Epithelial cell of prostate (primary cell): ENCODE measurements at places on chromosomes 2 and 18.

GRCh38 chr2:215705771-215706361 lies 270.0 kb upstream of the FN1 start:
- no peak for DNase-seq

GRCh38 chr2:47297767-47298425 lies 105.1 kb upstream of the MSH2 start:
- DNase-seq: no peak

DNA sequence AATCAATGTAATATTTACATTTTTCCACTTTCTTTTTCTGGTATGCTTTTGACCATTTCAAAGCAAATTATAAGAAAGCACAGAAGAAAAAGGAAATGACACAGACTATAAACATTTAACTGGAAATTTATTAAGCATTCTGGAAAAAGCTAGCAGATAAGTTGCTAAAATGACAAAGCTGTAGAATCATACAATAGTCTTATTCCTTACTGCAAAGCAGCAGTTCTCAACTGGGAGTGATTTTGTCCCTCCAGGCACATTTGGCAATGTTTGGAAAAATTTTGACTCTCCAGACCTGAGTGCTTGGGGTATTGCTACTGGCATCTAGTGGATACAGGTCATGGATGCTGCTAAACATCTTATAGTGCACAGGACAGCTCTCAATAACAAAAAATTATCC lies 75.1 kb downstream of the MBD5 start:
- DNase-seq: no peak

GRCh38 chr2:172106108-172106961 lies 3.6 kb upstream of the DLX2 start:
- DNase-seq: no peak

- no peak for DNase-seq
Measured at GRCh38 chr2:221323513-221323912, 248.6 kb downstream of the EPHA4 start.

DNA sequence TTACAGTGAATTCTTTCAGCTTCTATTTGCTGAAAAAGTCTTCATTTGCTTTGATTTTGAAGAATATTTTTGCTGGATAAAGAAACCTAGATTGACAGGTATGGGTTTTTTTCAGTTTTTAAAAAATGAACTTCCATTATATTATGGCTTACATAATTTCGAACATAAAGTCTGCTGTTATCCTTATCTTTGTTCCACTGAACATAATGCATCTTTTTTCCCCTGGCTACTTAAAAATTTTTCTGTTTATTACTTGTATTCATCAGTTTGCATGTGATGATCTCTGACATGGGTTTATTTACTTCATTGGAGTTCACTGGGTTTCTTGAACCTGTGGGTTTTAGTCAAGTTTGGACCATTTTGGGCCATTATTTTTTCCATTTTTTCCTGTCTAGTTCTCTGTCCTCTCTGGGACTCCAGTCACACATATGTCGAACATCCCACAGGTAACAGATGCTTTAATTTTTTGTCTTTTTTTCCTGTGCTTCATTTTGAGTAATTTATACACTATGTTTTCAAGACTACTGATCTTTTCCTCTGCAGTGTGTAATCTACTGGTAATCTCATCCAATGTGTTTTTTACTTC lies 33.1 kb downstream of the SEC11C start:
- no peak for DNase-seq

GRCh38 chr2:136247204-136247950 lies 129.4 kb upstream of the CXCR4 start:
- no peak for DNase-seq

DNA sequence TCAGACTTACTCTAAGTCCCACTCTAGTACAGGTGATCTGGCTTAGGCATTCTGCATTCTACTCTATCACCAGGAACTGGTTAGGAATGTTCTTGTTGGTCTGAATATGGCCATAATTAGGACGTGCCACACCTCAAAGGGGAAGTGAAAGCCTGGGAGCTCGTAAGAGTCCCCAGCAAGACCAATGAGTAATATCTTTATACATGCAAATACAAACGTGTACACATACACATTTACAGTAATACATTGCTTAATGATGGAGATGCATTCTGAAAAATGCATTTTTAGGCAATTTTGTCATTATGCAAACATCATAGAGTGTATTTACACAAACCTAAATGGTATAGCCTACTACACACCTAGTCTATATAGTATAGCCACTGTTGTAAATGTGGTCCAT lies 19.5 kb upstream of the ERCC3 start:
- DNase-seq: peak; percentile 3

DNA sequence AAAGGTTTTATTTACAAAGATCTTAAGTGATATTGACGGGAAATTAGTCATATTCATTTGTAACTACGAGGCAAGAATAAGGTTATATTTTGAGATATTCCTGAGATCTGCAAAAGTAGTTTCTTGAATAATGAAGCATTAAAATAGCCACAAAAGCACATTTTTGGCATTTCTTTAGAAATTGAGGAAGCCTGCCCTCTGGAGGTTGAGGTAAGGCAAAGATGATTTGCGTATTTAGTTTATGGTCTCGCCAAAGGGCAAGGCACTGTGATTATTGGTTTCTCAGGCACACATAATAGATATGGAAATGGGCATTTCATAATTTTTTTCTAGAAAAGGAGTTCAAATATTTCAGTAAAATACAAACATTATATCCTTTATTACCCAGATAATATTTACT lies 143.7 kb upstream of the RPRM start:
- no peak for DNase-seq
